ENCODE measurements at places on chromosomes 4 and X.

- DNase-seq: no peak
Measured at GRCh38 chr4:158827543-158827981, 58.7 kb downstream of the FNIP2 start.

- no peak for DNase-seq
Measured at GRCh38 chr4:169530048-169530447, 82.3 kb downstream of the NEK1 start.

GRCh38 chrX:1592470-1593142 lies 1.2 kb downstream of the AKAP17A start:
- peak; percentile 38 for DNase-seq

DNA sequence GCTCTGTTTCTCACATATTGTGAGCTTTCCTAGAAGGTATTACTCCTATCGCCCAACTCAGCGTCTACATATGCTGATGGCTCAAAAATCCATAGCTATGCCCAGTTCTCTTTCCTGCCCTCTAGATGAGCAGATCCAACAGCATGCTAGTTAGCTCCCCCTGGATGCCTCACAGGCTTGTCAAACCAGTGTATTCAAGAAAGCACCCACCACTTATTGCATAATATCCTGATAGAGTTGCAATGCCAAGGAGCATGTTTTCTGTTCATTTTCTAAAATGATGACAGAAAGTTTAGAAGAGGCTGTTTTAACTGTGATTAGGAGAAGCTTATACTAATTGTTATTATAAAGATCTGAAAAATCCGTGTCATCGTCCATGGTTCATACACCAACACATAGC lies 1.9 kb upstream of the PACRGL start:
- no peak for DNase-seq

DNA sequence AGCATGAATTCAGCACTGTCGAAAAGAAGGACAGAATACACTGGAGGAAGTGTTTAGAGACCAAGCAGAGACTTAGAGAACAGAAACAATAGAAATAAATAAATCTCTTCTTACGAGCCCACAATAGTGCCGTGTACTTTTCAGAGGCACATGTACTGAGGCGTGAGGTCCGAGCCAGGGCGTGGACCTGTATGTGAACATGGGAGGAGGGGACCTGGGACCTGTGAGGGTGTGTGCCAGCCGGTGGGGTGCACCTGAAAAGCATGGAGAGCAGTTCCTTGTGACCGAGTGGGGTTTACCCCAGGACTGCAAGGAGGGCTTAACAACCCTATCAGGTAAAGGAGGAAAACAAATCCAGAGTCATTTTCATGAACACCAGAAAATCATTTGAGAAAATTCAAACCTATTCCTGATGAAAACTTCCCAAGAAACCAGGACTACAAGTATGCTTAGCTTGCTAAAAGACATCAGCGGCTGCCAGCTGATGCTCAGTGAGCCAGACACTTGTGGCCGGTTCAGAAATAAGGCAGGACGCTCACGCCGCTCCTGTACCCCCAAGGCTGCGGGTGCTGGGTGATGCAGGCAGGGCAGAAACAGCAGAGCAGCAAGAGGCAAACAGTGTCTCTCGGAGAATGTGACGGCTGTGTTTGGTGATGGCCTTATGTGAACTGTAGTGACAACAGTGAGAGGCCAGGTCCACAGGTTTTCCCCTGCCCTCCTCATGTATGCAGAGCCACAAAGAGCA lies 37.1 kb downstream of the NELFA start:
- no peak for DNase-seq

GRCh38 chrX:49191574-49192011 lies 5.4 kb upstream of the PRICKLE3 start:
- DNase-seq: no peak

DNA sequence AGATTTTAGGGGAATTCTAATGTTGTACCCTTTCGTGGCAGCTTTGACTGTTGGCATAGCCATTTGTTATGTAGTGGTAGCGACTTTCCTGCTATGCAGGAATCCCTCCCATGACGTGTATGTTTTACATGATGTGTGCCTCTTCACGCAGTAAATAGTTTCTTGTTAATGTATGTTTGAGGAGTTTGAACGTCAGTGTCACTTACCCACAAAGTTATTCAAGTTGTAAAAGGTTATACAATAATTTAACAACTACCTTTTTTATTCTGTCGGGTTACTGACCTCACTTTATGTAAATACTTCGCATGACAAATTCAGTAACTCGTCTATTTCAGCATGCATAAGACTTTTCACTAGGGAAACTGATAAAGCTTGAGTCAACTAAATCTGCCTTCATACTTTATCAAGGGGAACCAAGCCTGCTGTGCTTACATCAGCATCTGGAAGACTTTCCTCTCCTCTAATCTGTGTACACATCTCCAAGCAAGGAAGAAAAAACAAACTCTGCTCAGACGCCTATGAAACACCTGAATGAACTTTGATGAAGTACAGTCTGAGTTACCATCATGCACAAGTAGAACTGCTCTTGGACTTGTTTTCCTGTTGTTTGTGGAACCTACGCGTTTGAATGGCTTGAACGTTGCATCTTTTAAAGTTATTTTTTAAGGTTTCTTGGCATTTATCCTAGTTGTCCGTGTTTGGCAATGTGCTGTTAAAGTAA lies 61.2 kb downstream of the SLC9A6 start:
- no peak for DNase-seq

- no peak for DNase-seq
Measured at GRCh38 chrX:13934731-13935130, 95.0 kb downstream of the GEMIN8 start.
